ENCODE measurements at places on chromosomes 1 and 21. TPM values are rescaled to one million over a fixed set of nuclear protein-coding genes. Genes with fewer than 3 reads are reported as not detected.

- H3K27me3 ChIP-seq, result no peaks in the 10 kb centered on the region
- H3K27ac ChIP-seq, result no peak overlapping the region
- no peak overlapping the region for H3K4me3 ChIP-seq
- H3K4me1 ChIP-seq, result peaks cover 5% of the 10 kb centered on the region
These were observed 23.2 kb downstream of the TCEA3 start for GRCh38 chr1:23401313-23401712.

DNA sequence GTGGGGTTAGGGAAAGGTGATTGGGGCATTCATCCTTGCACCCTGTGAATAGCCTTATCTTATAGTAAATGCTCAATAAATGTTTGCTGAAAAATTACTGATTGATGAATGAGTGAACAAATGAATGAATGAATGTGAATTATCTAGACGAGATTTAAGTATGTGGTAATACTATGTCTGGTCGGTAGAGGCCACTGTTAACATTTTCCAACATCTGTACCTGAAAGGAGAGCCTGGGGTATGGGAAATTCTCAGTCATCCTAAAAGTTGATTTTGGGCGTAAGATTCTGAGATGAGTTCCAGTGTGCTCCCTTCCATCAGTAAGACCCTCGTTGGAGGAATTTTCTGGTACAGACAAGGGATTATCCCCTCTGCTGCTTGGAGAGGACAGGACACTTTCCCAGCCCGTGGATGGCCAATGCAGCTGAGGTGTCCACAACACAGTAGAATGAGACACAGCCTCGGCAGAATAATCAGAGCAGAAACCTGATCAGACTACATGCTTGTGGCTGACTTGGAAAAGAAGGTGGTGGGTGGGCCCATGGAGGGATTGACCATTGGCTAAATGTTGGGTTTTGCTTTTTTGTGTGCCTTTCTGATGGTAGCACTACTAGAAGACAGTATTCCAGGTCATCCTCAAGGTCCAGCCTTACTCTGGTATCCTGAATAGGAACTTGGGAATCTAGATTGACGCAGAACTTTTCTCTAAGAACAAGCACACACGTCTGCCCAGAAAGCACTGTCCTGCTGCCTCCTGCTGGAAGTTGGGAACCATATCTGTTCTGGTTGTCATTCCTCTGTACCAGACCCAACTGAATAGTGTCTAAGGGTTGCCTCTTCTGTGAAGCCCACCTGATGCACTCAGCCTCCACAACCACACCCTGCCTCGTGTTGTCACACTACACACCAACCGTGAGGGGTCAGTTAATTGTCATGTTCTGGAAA, 262.0 kb downstream of the TNR start:
- H3K4me3 ChIP-seq, result no peak overlapping the region
- no peaks in the 10 kb centered on the region for H3K4me1 ChIP-seq
- H3K36me3 ChIP-seq, result no peaks in the 10 kb centered on the region

GRCh38 chr1:54246116-54246721, 46.3 kb downstream of the MRPL37 start:
- no peak for DNase-seq
- no peak overlapping the region for H3K4me3 ChIP-seq
- H3K36me3 ChIP-seq, result peaks cover 8% of the 10 kb centered on the region
- H3K4me1 ChIP-seq, result peaks cover 6% of the 10 kb centered on the region
- no peaks in the 10 kb centered on the region for H3K27me3 ChIP-seq

GRCh38 chr1:225277445-225277844, 150.4 kb downstream of the LBR start:
- no peak overlapping the region for H3K4me3 ChIP-seq
- H3K27ac ChIP-seq, result no peak overlapping the region
- DNase-seq, result no peak
- no peaks in the 10 kb centered on the region for H3K4me1 ChIP-seq

DNA sequence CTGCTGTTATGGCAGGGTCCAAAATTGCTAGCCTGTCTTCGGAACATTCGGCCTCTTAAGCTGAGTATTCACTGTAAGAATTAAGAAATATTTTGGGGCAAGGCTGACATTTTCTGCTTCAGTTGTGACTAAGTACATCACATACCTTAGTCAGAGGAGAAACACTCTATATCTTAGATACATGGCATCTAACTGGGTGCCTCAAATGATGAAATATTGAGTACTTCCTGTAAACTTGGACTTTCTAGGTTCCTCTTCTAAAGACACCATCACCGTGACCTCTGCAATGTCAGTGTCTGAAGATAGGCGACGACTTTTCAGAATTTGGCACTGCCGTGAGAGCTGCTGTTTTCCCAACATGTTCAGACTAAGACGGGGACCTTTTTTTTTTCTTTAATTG, 65.6 kb downstream of the PCBP3 start:
- H3K27ac ChIP-seq, result no peak overlapping the region
- no peaks in the 10 kb centered on the region for H3K36me3 ChIP-seq

DNA sequence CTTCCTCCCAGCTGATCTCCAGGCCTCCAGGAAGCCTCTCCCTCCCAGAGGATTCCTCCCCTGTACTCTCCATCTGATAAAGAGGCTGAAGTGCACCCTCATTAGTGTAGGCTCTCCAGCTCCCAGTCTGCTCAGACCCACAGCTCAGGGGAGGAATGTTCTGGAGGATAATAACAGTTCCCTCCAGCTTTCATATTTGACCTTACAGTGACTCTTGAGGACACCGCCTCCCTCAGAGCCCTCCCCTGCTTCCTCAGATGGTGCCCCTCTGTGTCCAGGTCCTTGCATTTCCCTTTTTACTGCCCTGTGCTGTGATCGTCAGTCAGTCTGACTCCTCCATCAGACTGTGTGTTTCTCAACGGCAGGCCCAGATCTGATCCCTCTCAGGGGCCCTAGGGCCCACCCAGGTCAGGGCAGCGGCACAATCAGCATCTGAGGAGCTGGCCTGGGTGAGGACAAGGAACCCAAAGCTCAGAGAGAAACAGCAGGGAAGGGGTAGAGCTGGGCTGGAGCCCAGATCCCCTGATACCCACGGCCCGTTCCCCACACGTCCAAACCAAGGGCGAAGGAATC, 1.1 kb upstream of the SHISAL2A start:
- H3K4me1 ChIP-seq, result peaks cover 44% of the 10 kb centered on the region
- DNase-seq, result peak; percentile 48
- H3K36me3 ChIP-seq, result peaks cover 11% of the 10 kb centered on the region
- H3K4me3 ChIP-seq, result peak overlapping the region; percentile 89
- peak overlapping the region; percentile 91 for H3K27ac ChIP-seq

DNA sequence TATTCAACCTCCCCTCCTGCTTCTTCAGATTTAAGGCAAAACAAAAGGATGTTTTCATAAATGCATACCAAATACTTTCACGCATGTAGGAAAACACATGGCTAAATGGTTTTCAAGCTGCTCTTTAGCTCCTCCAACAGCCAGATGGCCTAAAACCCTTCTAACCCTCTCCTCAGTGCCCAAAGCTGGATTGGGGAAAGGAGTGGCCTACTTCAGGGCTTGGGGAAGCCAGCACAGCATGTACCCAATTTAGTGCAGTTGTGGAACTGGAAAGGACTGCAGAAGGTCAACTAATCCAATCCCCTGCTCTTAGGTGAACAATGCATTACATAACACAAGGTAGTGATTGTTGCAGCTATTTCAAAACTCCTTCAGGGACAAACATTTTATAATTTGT, 9.3 kb downstream of the F5 start:
- DNase-seq, result no peak
- H3K27me3 ChIP-seq, result peaks cover 2% of the 10 kb centered on the region
- H3K4me1 ChIP-seq, result no peaks in the 10 kb centered on the region
- no peak overlapping the region for H3K4me3 ChIP-seq

DNA sequence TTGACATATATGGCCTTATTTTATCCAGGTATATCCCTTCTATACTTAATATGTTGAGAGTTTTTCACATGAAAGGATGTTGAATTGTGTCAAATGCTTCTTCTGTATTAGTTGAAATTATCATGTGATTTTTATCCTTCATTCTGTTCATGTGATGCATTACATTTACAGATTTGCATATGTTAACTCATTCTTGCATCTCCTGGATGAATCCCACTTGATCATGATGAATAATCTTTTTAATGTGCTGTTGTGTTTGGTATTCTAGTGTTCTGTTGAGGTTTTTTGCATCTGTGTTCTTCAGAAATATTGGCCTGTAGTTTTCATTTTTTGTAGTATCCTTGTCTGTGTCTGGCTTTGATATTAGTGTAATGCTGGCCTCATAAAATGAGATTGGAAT, 138.3 kb upstream of the GPR52 start:
- H3K4me1 ChIP-seq, result no peaks in the 10 kb centered on the region
- H3K27me3 ChIP-seq, result no peaks in the 10 kb centered on the region
- no peak overlapping the region for H3K4me3 ChIP-seq
- DNase-seq, result no peak

The CRYAA gene
- not detected for total RNA-seq

The FAM72D gene
- total RNA-seq, result 11.6 TPM

- H3K27ac ChIP-seq, result no peak overlapping the region
- no peak for DNase-seq
- H3K4me1 ChIP-seq, result peaks cover 1% of the 10 kb centered on the region
These were observed 112.7 kb downstream of the CLIC6 start for GRCh38 chr21:34781526-34781925.

The MMEL1 gene
- total RNA-seq, result 4.1 TPM

- peaks cover 18% of the 10 kb centered on the region for H3K4me1 ChIP-seq
- peak overlapping the region; percentile 82 for H3K27ac ChIP-seq
- H3K4me3 ChIP-seq, result peak overlapping the region; percentile 89
- no peaks in the 10 kb centered on the region for H3K36me3 ChIP-seq
These were observed 587 bp downstream of the TMEM53 start for GRCh38 chr1:44673675-44674112.

- DNase-seq, result no peak
- no peaks in the 10 kb centered on the region for H3K27me3 ChIP-seq
- H3K4me3 ChIP-seq, result no peak overlapping the region
- H3K27ac ChIP-seq, result peak overlapping the region; percentile 31
These were observed 10.6 kb upstream of the NUCKS1 start for GRCh38 chr1:205760606-205761005.

DNA sequence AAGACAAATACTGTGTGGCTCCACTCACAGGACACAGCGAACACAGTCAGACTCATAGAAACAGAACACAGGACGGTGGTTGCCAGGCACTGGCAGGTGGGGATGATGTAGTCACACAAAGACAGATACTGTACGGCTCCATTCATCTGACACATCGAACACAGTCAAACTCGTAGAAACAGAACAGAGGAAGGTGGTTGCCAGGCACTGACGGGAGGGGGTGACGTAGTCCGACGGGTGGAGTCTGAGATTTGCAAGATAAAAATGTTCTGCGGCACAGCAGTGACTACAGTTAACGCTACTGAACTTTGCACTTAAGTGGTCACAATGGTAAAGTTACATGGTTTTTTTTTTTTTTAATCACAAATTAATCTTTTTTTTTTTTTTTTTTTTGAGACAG, 18.7 kb downstream of the C21orf58 start:
- no peak overlapping the region for H3K4me3 ChIP-seq
- H3K4me1 ChIP-seq, result peaks cover 4% of the 10 kb centered on the region
- H3K27ac ChIP-seq, result no peak overlapping the region
- peaks cover 28% of the 10 kb centered on the region for H3K36me3 ChIP-seq
- H3K27me3 ChIP-seq, result no peaks in the 10 kb centered on the region

- no peaks in the 10 kb centered on the region for H3K4me1 ChIP-seq
- H3K27ac ChIP-seq, result no peak overlapping the region
- H3K27me3 ChIP-seq, result peaks cover 7% of the 10 kb centered on the region
- H3K4me3 ChIP-seq, result no peak overlapping the region
- DNase-seq, result no peak
- no peaks in the 10 kb centered on the region for H3K36me3 ChIP-seq
These were observed 18.5 kb upstream of the OR10J5 start for GRCh38 chr1:159554261-159554660.
